Spinal cord (tissue), 10 donors: ENCODE measurements at places on chromosomes 5 and 9. TPM values are rescaled to one million over a fixed set of nuclear protein-coding genes. Genes with fewer than 3 reads are reported as not detected.

Gene LCN15
- total RNA-seq: not detected

Gene IL9
- not detected for total RNA-seq

Gene RANBP3L
- 213 TPM for total RNA-seq

Gene PCDHGB6
- 10.0 TPM for total RNA-seq

Gene DDX46
- 39.4 TPM for total RNA-seq

Gene SHISAL2B
- total RNA-seq: 0.30 TPM

Gene NOXA1
- 7.1 TPM for total RNA-seq

Gene APBA1
- 38.5 TPM for total RNA-seq

Gene GPX8
- 69.8 TPM for total RNA-seq

Gene VLDLR
- total RNA-seq: 35.4 TPM

Gene B4GALT7
- total RNA-seq: 32.3 TPM

Gene LECT2
- total RNA-seq: not detected

Gene CBY3
- total RNA-seq: not detected

Gene FOXD1
- 24.1 TPM for total RNA-seq

Gene PITX1
- total RNA-seq: not detected

Gene HMMR
- total RNA-seq: 12.2 TPM

Gene CCL28
- total RNA-seq: 6.1 TPM

Gene BNIP1
- total RNA-seq: 17.5 TPM

Gene PLCXD3
- total RNA-seq: 25.9 TPM

Gene MOB3B
- 11.8 TPM for total RNA-seq

Gene FAM221B
- total RNA-seq: not detected

Gene ASTN2
- 35.8 TPM for total RNA-seq

Gene SPATA31E1
- total RNA-seq: not detected

Gene TUSC1
- 16.5 TPM for total RNA-seq

Gene DBH
- 0.50 TPM for total RNA-seq

Gene SHOC1
- not detected for total RNA-seq

Gene STC2
- 0.79 TPM for total RNA-seq

Gene KIF4B
- 0.11 TPM for total RNA-seq

Gene CCNJL
- 5.0 TPM for total RNA-seq

Gene FAM81B
- 26.9 TPM for total RNA-seq

Gene SLC34A3
- not detected for total RNA-seq

Gene ZNF879
- total RNA-seq: 10.5 TPM

Gene TMEM174
- not detected for total RNA-seq

Gene PCDHGA12
- 10.7 TPM for total RNA-seq

Gene CPLANE1
- 60.6 TPM for total RNA-seq

Gene PCA3
- 0.39 TPM for total RNA-seq

Gene NOL8
- 20.3 TPM for total RNA-seq

Gene DAB2IP
- 27.1 TPM for total RNA-seq

Gene UQCRQ
- 104 TPM for total RNA-seq

Gene LVRN
- 0.61 TPM for total RNA-seq

Gene MYMK
- total RNA-seq: not detected

Gene TSLP
- 0.22 TPM for total RNA-seq

Gene AGXT2
- total RNA-seq: 0.11 TPM

Gene FRMD3
- 12.6 TPM for total RNA-seq

Gene FAXDC2
- 54.9 TPM for total RNA-seq

Gene NIPAL4
- 1.1 TPM for total RNA-seq

Gene OR2K2
- not detected for total RNA-seq

Gene MEGF9
- 29.0 TPM for total RNA-seq

Gene AK8
- 2.3 TPM for total RNA-seq

Gene JAK2
- total RNA-seq: 25.9 TPM

Gene TAF11L10
- total RNA-seq: not detected

Gene PRDM9
- not detected for total RNA-seq

Gene EGR1
- 18.0 TPM for total RNA-seq

Gene CCL21
- not detected for total RNA-seq

Gene CCL27
- total RNA-seq: not detected
